ENCODE measurements at places on chromosomes 11 and 22. TPM values are rescaled to one million over a fixed set of nuclear protein-coding genes. Genes with fewer than 3 reads are reported as not detected.

DLG2 gene
- total RNA-seq = 37.7 TPM

GRCh38 chr22:47160141-47160541, 397.7 kb downstream of the TBC1D22A start:
- no peaks in the 10 kb centered on the region for H3K27me3 ChIP-seq
- no peak overlapping the region for H3K27ac ChIP-seq
- peaks cover 17% of the 10 kb centered on the region for H3K4me1 ChIP-seq
- H3K4me3 ChIP-seq = no peak overlapping the region

DNA sequence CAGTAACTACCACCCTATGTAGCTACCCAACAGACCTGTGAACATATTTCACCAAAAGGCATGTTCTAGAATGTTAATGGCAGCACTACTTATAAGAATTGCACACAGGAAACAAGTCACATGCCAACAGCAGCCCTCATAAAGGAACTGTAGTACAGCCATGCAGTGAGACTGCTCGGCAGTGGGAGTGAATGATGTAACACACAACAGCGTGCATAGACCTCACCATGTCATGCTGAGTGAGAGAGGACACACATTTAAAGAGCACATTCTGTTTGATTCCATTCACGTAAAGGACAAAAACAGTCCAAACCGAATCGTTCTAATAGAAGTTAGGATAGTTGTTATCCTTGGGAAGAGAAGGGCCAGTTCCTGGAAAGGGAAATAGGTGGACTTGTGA, 27.2 kb upstream of the KIRREL3 start:
- H3K27me3 ChIP-seq = no peaks in the 10 kb centered on the region
- no peak overlapping the region for H3K27ac ChIP-seq
- no peak overlapping the region for H3K4me3 ChIP-seq
- H3K36me3 ChIP-seq = no peaks in the 10 kb centered on the region
- no peaks in the 10 kb centered on the region for H3K4me1 ChIP-seq

- DNase-seq = no peak
- peaks cover 12% of the 10 kb centered on the region for H3K4me1 ChIP-seq
- H3K27me3 ChIP-seq = no peaks in the 10 kb centered on the region
- no peak overlapping the region for H3K4me3 ChIP-seq
Observed at GRCh38 chr11:19183646-19184045, 18.1 kb downstream of the CSRP3 start.

DNA sequence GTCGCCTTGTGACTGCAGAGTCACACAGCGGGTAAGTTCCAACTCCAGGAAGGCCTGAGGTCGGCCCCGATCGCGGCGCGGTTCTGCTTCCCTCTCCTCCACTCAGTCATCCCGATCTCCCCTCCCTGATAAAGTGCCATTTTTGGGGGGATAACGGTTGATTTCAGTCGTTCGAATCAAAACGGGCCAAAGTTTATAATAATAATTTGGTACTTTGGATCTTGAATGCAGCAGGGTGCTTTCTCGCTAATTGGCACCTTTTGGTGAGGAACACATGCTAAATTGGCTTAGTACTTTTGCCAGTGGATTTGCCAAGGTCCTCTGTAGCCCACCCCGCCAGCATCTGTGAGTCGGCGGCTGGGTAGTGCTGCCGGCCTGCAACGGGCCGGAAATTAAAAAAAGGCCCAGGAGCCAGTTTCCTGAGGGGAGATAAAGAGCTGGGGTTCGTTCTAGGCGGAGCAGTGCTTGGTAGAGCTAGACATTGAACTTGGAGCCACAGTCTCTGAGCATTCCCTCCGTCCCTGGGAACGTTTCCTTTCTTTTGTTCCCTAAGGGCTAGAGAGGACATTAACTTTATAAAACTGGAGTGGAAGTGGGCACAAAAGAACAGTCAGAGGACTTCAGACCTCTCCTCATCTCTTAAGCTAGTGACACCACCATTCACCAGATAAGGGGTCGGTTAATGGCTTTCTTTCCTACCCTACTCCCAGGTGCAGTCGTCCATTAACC, 997 bp downstream of the UBE2L3 start:
- H3K36me3 ChIP-seq = peaks cover 2% of the 10 kb centered on the region
- H3K4me1 ChIP-seq = peaks cover 19% of the 10 kb centered on the region
- DNase-seq = peak; percentile 7
- H3K4me3 ChIP-seq = peak overlapping the region; percentile 67
- no peaks in the 10 kb centered on the region for H3K27me3 ChIP-seq
- peak overlapping the region; percentile 77 for H3K27ac ChIP-seq

- H3K36me3 ChIP-seq = no peaks in the 10 kb centered on the region
- peaks cover 2% of the 10 kb centered on the region for H3K27me3 ChIP-seq
- H3K4me1 ChIP-seq = no peaks in the 10 kb centered on the region
Observed at GRCh38 chr11:120306519-120307242, 18.4 kb upstream of the TLCD5 start.

SDHD gene
- total RNA-seq = 93.9 TPM

TMEM218 gene
- 48.2 TPM for total RNA-seq

AIFM3 gene
- 29.4 TPM for total RNA-seq

CENPM gene
- total RNA-seq = 9.0 TPM
